ENCODE measurements at places on chromosomes 11 and 22.

DNA sequence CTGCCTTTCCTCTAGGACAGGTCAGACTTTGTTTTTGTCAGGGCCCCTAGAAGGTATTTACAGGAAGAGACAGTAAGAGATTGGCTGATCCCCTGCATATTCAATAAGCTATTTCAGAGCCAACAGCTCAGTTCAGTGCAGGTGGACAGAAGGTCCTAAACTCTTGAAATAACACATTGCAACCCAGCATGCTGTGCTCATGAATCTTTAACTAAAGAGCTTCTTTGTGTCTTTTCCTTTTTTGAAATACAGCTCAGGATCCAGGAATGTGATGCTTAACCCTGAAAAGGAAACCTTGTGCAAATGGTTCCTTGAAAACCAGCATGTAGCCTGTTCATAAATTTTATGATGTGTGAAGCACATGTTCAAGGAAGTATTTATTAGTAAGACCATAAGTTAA lies 43.9 kb downstream of the BBOX1 start:
- no peak for DNase-seq

GRCh38 chr11:11349870-11350337 lies 3.1 kb downstream of the CSNK2A3 start:
- no peak for DNase-seq

DNA sequence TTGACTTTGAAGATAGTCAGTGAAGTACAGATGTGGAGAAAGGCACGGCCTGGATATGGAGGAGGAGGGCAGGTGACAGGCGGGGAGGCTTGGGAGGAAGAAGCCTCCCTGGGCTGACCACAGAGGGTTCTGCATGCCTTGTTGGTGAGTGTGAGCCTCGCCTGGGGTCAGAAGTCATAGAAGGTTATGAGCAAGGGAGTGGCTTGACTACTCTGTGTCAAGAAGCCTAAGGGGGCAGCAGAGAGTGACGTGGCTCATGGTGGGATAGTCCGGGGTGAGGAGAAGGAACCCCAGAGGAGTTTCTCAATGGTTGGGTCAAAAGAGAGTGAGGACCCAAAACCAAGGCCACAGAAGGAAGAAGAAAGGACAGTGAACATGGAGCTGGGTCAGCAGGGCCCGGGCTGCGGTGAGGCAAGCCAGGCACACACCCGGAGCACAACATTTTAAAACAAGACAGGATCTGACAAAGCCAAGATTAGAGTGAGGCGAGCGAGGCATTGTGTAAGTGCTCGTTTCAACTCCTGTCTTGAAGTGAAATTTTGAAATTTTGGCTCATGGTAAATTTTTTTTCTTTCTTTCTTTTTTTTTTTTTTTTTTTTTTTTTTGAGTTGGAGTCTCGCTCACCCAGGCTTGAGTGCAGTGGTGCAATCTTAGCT lies 31.9 kb downstream of the PDGFB start:
- no peak for DNase-seq

GRCh38 chr11:6411594-6412031 lies 7.3 kb downstream of the APBB1 start:
- no peak for DNase-seq

DNA sequence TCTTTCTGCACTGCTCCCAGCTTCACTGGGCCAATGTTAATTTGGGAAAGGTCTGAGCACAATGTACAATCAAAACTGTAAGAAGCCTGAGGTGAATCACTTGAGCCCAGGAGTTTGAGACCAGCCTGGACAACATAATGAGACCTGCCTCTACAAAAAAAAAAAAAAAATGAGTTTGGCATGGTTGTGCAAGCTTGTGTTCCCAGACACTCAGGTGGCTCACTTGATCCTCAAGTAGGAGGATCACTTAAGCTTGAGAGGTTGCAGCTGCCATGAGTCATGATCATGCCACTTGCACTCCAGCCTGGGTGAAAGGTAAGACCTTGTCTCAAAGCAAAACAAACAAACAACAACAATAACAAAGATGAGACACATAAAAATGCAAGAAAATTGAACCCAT lies 38.6 kb upstream of the SC5D start:
- no peak for DNase-seq

DNA sequence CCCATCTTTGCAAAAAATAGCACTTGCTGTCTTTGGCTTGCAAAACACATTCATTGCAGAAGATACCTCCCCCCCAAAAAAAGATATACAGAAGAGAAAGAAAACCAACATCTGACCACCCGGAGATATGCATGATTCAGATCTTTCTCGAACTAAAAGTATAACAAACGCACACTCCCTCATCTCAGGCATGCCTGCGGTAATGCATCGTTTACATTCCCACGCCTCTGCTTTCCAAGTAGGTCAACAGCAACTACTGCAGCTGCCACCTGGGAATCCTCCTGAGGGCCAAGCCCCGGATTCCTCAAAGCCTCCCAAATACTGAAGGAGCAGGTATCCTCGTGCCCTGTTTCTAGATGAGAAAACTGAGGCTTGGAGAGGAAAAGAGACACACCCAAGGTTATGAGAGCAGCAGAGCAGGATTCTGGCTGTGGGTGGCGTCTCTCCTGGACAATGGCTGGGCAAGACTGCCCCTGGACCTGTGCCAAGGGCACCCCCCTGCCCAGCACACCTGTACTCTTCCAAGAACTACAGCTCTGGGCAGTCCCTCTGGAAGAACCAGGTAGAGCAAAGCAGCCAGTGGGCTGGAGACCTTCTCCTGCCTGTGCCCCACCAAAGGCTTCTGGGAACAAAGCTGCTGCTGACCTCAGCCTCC lies 38.1 kb downstream of the NUP50 start:
- no peak for DNase-seq

- no peak for DNase-seq
These were observed 11.1 kb upstream of the OSM start for GRCh38 chr22:30277547-30278344.

Data from stimulated activated CD8-positive, alpha-beta memory T cell treated with anti-CD3 and anti-CD28 coated beads, Interleukin-7, amount 100 ng/mL, for 4 hours (primary cell).